ENCODE measurements at places on chromosomes 1 and 21. TPM values are rescaled to one million over a fixed set of nuclear protein-coding genes. Genes with fewer than 3 reads are reported as not detected.

The CCDC27 gene
- not detected for total RNA-seq

The LACTBL1 gene
- total RNA-seq: not detected

The XCL1 gene
- not detected for total RNA-seq

The DMRTA2 gene
- 1.2 TPM for total RNA-seq

The ITLN2 gene
- not detected for total RNA-seq

The COL16A1 gene
- total RNA-seq: 4.1 TPM

The TRABD2B gene
- total RNA-seq: under 0.01 TPM

- no peak for DNase-seq
Measured at GRCh38 chr21:44439211-44439600, 16.1 kb upstream of the LRRC3 start.

DNA sequence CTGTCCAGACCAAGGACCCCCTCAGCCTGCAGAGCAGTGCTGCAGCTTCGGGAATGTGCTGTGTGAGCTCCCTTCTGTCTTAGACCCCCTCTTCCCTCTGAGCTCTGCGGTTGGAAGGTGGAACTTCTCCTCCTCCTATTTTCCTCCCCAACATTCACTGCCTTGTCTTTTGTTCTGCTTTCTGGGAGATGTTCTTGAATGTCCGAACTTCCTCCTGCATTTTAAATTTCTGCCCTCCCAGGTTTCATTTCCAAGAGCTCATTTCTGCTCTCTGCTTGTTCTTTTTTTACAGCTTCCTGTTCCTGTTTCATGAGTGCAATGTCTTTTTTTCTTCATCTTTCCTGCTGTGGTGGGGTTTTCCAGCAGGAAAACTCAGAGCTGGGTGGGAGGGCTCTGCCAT, 29.3 kb downstream of the RRP1 start:
- DNase-seq: no peak

DNA sequence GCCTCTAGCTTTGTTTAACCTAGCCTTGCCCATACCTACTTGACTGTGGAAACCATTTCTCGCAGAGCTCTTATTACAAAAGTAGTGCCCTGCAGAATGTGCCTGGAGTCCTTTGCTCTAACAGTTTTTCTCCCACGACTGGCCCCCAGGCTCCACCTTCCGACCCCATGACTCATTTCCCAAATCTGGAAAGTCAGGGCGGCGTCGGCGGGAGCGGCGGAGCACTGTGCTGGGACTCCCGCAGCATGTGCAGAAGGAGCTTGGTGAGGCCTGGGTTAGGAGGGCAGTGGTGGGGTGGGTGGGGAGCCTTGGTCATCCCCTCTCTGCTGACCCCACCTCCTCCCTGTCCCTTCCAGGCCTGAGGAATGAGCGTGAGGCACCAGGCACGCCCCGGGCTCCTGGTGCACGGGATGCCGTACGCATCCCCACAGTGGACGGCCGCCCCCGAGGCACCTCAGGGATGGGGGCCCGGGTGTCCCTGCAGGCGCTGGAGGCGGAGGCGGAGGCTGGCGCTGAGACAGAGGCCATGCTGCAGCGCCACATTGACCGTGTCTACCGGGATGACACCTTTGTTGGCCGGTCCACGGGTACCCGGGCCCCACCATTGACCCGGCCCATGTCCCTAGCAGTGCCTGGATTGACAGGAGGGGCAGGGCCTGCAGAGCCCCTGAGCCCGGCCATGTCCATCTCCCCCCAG, 47.5 kb downstream of the YARS1 start:
- DNase-seq: no peak

DNA sequence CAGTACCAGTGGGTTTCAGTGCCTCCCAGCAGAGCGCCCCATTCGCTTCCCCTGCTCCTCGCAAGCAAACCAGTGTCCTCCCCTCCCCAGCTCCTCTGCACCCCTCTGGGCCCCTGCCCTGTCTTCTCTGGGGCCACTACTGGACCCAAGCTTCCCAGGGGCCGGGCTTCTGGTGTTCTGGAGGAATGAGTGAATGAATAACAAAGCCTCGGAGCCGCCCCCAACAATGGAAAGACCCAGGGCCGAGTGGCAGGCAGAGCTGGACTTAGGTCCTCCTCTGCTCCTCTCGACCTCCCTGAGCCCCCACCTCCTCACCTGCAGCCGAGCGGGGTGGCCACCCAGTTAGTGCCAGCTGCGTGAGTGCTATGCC, 37.6 kb downstream of the MATN1 start:
- DNase-seq: no peak

DNA sequence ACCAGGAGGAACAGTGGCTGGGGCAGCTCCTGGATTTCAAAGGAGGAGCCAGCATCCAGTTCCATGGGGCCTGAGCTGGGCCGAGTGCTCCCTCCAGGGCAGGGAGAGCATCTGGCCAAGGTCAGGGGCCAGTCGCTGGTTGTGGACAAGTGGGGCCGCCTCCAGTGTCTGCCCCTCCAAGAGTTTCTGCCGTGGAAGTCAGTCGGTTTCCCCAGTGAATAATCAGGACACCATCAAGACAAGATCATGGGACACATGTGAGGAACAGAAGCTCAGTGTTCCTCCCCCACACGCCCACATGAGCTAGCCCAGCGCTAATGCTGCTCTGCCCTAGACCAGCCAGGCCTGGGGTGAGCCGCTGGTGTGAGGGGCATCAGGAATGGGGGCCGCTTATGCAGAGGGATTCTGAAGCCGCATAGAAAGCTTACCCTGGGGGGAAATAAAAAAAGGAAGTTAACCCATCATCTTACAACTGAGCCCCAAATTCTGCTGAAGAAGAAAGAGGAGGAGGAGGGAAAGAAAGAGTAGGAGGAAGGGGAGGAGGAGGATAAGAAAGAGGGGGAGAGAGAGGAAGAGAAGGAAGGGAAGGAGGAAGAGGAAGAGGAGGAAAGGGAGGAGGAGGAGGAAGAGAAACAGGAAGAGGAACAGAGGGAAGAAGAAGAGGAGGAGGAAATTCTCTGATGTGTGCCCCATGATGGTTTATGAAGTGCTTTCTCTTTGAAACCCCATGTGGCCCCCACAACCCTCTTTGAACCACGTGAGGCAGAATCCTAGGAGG, 198.4 kb downstream of the MATN1 start:
- DNase-seq: no peak

GRCh38 chr1:67700692-67701410, 15.8 kb downstream of the GADD45A start:
- no peak for DNase-seq

GRCh38 chr1:154334079-154335024, 9.0 kb downstream of the ATP8B2 start:
- no peak for DNase-seq

GRCh38 chr1:7743346-7743745, 27.8 kb upstream of the VAMP3 start:
- no peak for DNase-seq

DNA sequence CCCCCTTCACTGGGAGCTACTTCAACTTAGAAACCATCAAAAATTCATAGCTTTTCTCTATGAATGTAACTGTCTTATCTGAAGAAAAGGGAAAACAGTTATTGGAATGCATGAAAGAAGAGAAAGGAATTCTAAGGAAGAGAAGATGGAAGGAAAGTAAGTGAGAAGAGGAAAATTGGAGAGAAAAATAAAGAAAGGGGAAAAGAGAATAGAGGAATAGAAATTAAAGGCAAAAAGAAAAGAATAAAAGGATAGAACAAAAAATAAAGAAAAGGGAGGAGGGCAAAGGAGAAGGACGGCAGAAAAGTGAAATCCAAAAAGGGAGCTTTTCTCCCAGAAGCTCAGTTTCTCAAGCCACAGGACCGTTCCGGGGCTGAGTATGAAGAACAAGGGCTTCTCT, 9.9 kb upstream of the PROX1 start:
- DNase-seq: no peak
